ENCODE measurements at places on chromosomes 12 and 14.

DNA sequence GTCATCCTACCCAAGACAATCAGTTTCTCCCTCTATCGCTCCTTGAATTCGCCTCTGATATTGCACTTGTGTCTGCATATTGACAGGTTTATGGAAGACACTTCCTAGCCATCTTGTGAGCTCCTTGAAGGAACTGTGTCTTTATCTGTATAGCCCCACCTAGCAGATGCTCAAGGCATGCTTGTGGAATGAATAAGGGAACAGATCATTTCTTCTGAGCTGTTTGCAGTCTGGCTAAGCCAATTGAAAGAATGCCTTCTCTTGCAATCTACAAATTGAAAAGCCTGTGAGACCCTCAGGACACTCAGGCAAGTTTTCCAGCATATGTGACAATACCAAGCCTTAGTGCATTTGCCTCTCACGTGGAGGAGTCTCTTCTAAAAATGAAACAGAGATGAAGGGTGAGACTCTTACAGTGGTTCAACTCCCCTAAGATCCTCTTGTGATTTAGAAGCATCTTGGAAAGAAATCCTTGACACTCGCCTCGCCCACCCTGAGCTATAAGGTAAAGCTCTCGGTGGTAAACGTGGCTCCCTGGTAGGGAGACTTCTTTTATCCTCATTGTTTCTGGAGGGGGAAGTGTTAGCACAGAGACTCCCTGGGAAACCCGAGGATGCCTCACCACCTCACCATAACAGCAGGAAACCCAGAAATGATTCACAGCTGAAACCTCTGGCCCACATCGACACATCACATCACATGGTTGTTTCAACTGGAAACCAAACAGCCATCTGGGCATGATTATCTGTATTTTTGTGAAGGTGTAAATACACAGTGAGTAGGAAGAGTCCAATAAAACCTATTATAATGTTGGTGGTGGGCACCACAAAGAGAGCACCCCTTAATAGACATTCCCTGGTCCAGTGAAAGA lies 112.3 kb upstream of the BCL2L14 start:
- peak; percentile 59 for DNase-seq

- no peak for DNase-seq
Observed at GRCh38 chr14:61153431-61153830, 127.7 kb downstream of the TMEM30B start.

- DNase-seq = no peak
Observed at GRCh38 chr12:69875416-69875935, 50.4 kb downstream of the MYRFL start.

DNA sequence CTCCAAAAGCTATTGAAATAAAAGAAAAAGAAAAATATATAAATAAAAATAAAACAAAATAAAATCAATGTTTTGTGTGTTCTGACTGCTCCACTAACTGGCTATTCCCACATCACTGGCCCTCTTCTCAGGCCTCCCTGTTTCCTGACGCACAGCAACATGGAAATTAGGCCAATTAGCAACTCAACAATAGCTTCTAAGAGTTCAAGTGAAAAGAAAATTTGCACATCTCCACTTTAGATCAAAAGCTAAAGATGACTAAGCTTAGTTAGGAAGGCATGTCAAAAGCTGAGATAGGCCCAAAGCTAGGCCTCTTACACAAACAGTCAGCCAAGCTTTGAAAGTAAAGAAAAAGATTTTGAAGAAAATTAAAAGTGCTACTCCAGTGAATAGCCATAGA lies 200.8 kb downstream of the DUSP6 start:
- no peak for DNase-seq

DNA sequence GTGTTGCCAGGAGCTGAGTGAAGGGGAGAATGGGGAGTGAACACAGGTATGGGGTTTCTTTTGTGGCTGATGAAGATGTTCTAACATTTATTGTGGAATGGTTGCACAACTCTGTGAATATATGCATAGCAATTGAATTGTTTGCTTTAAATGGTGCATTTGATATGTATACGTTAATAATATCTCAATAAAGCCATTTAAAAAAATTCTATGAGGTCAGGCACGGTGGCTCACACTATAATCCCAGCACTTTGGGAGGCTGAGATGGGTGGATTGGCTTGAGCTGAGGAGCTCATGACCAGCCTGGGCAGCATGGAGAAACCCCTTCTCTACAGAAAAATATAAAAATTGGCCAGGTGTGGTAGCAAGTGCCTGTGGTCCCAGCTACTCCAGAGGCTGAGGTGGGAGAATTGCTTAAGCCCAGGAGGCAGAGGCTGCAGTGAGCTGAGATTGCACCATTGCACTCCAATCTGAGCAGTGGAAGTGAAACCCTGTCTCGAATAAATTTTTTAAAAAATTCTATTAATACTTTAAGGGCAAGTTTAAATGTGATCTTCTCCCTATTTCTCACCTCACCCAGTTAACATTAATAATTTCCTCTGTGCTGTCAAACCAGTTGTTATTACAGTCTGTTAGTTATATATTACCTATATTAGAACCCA lies 65.3 kb downstream of the DENND5B start:
- DNase-seq = no peak

- no peak for DNase-seq
Observed at GRCh38 chr14:76115010-76115422, 36.7 kb upstream of the GPATCH2L start.

DNA sequence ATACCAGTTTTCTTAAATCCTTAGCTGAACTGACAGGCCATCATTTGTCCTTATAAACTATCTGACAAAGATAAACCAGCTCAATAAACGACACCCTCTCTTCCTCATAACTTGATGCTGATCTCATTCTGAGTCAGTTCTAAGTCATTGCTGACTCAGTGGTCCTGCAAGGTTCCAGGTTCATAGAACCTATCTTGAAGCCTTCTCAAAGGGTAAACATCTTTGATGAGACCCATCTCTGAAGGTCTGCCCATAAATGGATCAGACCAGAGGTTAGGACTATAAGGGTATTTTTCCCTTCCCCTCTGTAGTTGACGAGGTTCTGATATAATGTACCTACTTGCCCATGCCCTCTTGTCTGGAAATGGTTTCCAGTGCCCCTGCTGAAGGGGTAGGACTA lies 11.9 kb downstream of the NAA25 start:
- peak; percentile 5 for DNase-seq

DNA sequence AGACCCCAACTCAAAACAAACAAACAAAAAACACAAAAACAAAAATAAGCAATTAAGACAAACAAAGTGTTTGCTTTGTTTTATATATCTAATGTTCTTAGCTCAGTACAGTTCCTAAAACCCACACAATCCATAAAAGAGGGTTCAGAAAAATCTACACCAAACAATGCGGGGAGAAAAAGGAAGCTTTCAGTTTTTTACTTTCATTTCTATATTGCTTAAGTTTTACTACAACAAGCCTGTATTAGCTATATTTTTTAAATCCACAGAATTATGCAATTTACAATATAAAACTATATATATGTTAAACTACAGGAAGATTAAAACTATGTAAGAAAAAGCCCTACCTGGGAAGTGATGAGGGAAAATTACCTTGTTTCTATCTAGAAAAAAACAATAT lies 41.4 kb downstream of the CLIP1 start:
- no peak for DNase-seq

DNA sequence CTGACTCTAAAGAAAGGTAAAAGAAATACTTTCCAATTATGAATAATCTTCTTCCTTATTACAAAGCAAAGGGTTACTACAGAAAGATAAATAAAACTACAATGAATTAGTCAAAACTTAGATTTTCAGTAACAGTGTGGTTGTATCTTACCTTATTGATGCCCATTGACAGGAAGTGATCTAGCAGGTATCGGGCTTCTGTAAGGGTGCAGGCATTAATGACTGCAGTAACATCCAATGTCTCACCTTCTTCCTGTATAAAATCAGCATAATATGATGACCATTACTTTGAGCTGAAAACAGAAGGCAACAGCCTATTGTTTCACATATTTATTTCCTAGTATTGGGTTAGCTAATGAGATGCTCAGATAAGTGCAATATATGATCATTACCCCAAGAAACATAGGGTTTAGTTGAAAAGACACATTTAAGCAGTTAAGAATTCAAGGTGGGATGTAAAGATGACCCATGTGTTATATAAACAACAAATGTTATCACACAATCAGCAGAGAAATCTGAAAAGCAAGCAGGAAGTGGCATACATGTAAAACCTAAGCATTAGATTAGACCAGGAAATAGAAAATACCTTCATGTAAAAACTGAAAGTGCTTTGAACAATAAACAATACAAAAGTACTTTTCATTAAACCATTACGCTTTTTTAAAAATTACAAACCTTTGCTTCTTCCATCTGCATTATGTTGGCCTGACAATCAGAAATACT lies 111.2 kb downstream of the KIF21A start:
- no peak for DNase-seq

GRCh38 chr14:50979941-50980850 lies 35.9 kb upstream of the PYGL start:
- no peak for DNase-seq

DNA sequence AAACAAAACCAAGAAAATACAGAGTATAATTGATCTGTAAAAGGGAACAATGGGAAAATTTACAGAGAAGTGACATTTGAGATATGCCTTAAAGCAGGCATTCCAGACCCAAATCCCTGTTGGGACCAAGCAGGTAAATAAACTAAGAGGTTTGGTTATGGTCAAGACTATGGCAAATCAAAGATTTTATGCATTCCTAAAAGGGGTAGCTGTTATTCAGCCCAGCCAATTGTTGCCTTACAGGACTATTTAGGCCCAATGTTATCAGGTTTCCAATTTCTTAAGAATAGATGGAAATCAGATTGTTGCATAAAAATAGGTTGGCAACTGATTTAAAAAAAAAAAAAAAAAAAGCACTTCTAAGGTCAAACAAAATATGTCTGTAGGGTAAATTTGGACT lies 5.3 kb downstream of the DNAI7 start:
- no peak for DNase-seq

Data from CD4-positive, alpha-beta T cell treated with Interleukin-17A for 4 hours (primary cell).